ENCODE measurements at places on chromosomes 5 and 9. TPM values are rescaled to one million over a fixed set of nuclear protein-coding genes. Genes with fewer than 3 reads are reported as not detected.

PHYHD1 gene
- 2.6 TPM for total RNA-seq

- H3K4me1 ChIP-seq: no peaks in the 10 kb centered on the region
- no peak overlapping the region for H3K4me3 ChIP-seq
- DNase-seq: no peak
- no peaks in the 10 kb centered on the region for H3K27me3 ChIP-seq
These were observed 163.7 kb upstream of the SLC30A5 start for GRCh38 chr5:68930139-68930538.

DNA sequence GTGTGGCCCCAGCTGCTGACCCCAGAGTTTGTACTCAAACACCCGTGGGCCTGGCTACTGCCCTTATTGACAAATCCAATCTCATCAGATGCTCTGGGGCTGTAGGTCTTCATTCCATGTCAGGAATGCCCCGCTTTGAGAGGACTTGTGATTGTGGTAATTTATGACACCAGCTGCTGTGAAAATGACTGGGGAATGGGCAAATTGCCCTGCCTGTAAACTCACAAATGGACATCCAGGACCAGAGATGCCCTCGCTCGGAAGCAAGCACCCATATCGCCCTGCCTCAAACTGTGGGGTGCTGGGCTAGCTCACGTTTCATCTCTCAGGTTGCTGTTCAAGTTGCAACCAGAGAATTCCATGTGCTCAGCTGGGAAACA, 225.9 kb upstream of the MAP3K1 start:
- no peak overlapping the region for H3K4me3 ChIP-seq
- DNase-seq: no peak
- H3K27ac ChIP-seq: peak overlapping the region; percentile 95
- no peaks in the 10 kb centered on the region for H3K36me3 ChIP-seq

GRCh38 chr5:79702606-79703380, 13.2 kb downstream of the CMYA5 start:
- H3K4me3 ChIP-seq: no peak overlapping the region
- peak; percentile 59 for DNase-seq
- H3K4me1 ChIP-seq: no peaks in the 10 kb centered on the region
- no peak overlapping the region for H3K27ac ChIP-seq
- no peaks in the 10 kb centered on the region for H3K27me3 ChIP-seq
- no peaks in the 10 kb centered on the region for H3K36me3 ChIP-seq

DNA sequence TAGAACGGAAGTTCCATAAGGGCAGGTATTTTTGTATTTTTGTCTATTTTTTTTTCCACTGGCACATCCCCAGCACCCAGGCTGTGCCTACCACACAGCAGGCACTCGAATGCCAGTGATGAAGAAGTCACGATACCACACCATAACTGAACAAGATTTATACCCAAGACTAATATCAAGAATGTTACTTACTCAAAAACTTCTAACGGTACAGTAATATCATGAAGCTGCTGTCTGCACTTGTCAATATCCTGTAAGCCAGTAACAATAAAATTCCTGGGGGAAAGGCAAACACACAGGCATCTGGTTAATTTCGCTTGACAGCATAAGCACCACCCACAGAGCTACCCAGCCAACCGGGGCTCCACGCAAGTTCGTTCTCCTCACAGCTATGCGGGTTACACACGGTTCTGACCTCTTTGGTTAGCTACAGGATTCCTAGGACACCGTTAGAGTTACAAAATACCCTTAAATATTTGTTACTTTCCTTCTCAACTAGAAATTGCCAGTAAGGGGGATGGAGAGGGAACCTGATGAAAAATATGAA, 1.3 kb downstream of the MED10 start:
- H3K4me1 ChIP-seq: peaks cover 38% of the 10 kb centered on the region
- H3K4me3 ChIP-seq: peak overlapping the region; percentile 94
- H3K27me3 ChIP-seq: no peaks in the 10 kb centered on the region
- DNase-seq: no peak

DNA sequence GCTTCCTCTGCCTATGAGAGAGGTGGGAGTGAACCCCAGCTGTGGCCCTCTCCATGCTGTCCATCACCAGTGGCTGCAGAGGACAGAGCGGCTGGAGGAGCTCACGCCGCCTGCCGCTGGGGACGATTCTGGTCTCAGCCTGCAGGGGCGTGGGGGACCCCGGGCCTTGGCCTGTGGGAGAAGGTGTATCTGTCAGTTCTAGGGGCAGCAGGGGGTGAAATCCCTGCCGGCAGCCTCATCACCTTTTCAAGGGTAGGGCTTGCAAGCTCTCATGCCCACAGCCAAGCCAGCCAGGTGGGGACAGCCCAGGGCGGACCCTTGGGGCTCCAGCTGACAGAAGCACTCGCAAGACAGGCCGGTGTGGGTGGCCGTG, 80.2 kb downstream of the TSPAN17 start:
- H3K4me1 ChIP-seq: peaks cover 26% of the 10 kb centered on the region
- no peak overlapping the region for H3K27ac ChIP-seq
- no peaks in the 10 kb centered on the region for H3K36me3 ChIP-seq
- H3K27me3 ChIP-seq: peaks cover 28% of the 10 kb centered on the region
- H3K4me3 ChIP-seq: no peak overlapping the region

GRCh38 chr9:108620767-108621166, 235.0 kb downstream of the ACTL7B start:
- H3K27ac ChIP-seq: no peak overlapping the region
- no peak for DNase-seq
- no peak overlapping the region for H3K4me3 ChIP-seq
- no peaks in the 10 kb centered on the region for H3K27me3 ChIP-seq
